ENCODE measurements at places on chromosomes 2 and 18. TPM values are rescaled to one million over a fixed set of nuclear protein-coding genes. Genes with fewer than 3 reads are reported as not detected.

- no peak for DNase-seq
Observed at GRCh38 chr2:216320852-216321251, 51.4 kb downstream of the MARCHF4 start.

Gene CCDC141
- total RNA-seq: 0.51 TPM

DNA sequence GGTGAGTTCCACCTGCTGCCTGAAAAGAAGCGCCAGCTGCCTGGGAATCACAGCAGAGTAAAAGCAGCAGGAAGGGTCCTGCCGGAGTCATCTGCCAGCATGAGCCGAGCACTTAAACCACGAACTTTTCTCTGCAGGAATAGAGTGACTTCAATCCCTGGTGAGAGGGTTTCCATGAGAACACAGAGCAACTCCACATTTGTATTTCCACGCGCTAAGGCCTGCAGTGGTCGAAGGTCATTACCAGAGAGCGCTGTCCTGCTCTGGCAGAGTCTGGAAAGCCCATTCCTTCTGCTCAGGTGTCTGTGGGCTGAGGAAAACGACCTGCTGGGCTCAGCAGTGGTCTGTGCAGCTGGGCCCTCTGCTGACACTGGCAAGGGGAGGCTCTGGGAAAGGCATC is 6.7 kb downstream of the PASK start:
- DNase-seq: no peak

Gene DTNA
- total RNA-seq: 29.5 TPM

DNA sequence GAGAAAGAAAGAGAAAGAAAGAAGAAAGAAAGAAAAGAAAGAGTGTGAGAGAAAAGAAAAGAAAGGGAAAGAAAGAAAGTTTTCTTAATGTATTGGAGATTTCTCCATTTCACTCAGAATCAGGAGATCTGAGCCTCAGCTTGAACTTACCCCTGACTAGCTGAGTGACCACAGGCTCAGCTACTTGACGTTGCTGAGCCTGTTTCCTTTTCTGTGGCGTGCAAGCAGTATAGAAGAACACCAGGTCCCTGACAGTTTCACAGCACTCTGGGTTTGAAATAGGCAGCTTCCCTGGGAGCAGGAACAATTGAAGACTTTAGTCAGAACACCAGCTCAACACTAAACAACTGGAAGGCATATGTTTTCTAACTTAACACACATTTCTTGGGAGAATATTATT is 44.7 kb downstream of the MARCO start:
- DNase-seq: no peak

Gene ARHGAP15
- total RNA-seq: not detected

GRCh38 chr2:168105127-168105683 is 142.2 kb downstream of the STK39 start:
- no peak for DNase-seq

Gene RAB6D
- total RNA-seq: not detected

DNA sequence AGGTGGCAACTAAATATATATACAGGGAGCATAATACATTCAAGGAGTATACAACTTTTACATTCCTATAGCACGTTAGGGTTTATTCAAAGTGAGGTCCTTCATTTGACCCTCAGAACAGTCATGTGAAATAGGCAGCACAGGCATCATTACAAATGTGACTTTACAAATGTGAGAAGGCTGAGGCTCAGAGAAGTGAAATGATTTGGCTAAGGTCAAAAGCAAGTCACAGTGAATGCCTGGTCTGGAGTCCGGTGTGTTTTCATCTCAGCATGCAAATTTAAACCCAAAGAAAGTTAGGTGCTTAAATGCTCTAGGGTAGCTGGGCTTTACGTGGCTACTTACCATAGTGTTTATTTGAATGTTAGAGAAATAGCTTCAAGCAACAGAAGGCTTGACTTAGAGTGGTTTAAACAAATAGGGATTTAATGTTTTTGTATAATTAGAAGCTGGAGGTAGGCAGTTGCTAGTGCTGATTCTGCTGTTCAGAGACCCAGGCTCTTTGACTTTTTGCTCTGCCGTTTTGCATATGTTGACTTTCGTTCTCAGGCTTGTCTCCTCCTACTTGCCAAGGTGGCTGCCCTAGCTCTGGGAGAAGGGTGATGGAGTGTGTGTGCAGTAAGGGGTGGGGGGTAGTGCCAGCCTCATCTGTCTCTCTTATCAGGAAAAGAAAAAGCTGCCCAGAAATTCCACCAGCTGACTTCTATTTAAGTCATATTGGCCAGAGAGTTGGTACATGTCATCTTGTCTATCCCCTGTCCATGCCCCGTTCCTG is 89.2 kb downstream of the PLCL1 start:
- DNase-seq: no peak
